ENCODE measurements at places on chromosomes 7 and 10.
A peak's percentile ranks its signal among the peaks of the same experiment; 100 is the strongest.

DNA sequence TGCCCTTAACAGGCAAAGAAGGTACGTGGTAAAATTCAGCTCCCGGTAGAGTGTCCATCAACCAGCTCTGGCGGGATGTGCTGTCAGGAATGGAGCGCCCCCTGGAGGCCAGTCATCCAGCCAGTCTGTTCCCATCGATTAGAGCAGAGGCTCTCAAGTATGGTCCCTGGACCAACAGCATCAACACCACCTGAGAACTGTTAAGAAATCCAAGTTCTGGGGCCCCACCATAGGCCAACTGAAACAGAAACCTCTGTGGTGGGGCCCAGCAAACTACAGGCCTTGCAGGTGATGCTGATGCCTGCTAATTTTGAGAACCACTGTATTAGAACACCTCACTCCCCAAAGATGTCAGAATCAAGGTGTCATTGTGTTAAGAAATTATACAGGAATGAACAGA lies 109.2 kb downstream of the DPY19L1 start:
- DNase-seq = peak; percentile 67

GRCh38 chr10:89468191-89468965 lies 54.0 kb downstream of the IFIT5 start:
- no peak for DNase-seq

DNA sequence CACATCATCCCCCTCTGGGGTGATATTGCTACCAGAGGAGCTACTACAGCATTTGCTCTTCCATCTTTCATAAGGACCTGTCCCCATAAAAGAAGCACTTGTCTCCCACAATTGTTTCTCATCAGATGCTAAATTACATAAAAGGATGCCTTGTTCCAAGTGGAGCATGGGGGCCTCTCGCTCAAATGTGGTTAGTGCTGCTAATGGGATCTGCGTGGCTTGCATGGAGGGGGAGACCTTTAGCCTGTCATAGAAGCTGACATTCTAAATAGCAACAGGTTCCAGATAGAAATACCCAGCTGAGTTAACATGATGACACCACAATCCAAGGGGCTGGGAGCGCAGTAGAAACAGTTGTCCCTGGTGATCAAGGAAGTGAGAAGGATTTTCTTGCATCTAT lies 257.9 kb downstream of the SFMBT2 start:
- no peak for DNase-seq

- DNase-seq = peak; percentile 18
Measured at GRCh38 chr7:26199301-26200037, 1.1 kb downstream of the HNRNPA2B1 start.

DNA sequence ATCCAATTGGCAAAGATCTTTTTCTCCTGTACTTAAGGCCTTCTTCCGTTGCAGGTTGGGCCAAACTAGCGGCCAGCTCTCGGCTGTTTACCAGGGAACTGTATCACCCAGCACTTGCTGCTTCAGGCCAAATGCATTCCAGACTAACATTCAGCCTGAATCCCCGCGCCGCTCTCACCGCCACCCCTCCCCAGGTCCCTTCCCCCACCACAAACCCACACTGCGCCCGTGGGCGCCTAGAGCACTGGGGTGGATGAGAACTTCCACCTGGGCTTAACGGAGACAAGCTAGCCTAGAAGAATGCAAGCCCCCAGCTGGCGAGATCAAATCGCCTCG lies 676 bp downstream of the TCAF1 start:
- peak; percentile 30 for DNase-seq

DNA sequence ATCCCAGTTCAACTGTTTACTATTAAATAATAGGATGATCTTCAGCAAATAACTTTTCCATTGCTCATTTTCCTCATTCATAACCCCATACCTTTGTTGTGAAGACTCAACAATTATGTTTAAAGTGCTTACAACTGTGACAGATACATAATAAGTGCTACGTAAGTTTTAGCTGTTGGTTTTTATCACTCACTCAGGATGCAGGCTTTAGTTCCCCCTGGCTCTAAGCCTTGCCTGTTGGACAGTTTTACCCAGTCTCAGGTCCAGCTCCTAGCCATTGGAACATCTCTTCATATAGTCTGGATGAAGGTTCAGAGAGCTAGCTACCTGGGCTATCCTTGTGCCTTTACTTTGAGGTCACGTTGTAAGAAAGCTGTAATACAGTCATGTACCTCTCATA lies 353.2 kb downstream of the CRPPA start:
- DNase-seq = no peak

GRCh38 chr7:101950450-101951119 lies 133.2 kb downstream of the CUX1 start:
- no peak for DNase-seq

DNA sequence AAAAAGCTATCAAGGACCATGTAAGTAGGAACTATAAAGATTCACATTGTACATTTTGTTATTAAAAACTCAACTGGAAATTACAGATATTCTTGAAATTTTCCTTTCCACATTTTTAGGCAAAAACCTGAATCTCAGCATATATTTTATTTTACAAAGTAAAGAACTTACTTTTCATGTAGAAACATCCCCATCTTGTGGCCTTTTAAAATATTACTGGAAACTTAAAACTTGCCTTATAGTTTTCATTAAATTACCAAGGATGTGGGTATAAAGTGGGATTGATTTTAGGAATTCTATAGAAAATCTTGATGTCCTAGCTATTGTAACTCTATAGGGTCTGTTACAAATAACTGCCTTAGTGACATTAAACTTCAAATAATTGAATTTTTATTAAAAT lies 10.6 kb downstream of the DBF4 start:
- DNase-seq = no peak

GRCh38 chr10:90319188-90319914 lies 538.5 kb downstream of the HTR7 start:
- DNase-seq = no peak

- no peak for DNase-seq
Measured at GRCh38 chr7:94444813-94445212, 50.1 kb downstream of the COL1A2 start.

DNA sequence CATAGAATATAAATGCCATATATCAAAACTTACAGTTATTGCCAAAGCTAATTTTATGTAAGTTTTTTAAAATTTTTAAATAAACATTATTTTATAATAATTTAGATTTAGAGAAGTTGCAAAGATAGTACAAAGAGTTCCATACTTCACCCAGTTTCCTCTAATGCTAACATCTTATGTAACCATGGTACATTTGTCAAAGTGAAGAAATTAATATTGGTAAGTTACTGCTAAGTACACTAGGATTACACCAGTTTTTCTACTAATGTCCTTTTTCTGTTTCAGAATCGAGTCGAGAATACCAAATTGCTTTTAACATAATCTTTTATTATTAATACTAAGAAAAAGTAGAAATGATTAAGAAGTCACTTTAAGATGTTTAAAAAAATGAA lies 29.2 kb downstream of the CSGALNACT2 start:
- no peak for DNase-seq

- DNase-seq = no peak
Measured at GRCh38 chr10:61608255-61609033, 54.3 kb upstream of the CABCOCO1 start.

- DNase-seq = no peak
Measured at GRCh38 chr7:129975309-129975708, 22.5 kb upstream of the UBE2H start.

DNA sequence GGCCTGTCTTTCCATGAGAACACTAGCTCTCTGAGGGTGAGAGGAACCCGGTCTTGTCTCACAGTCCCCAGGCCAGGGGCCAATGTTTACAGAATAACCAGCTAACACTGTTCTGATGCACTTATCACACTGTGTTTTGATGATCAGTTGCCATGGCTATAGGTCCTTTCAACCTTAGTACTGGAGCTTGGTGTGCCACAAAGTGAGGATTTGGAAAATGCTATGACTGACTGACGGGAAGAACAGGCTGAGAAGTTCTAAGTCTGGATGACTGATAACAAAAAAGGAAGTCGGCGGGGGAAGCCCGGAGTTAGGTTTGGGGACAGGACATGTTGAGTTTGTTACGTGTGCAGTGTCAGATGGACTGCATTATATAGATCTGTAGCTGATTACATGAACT lies 141.8 kb downstream of the CTTNBP2 start:
- DNase-seq = no peak

DNA sequence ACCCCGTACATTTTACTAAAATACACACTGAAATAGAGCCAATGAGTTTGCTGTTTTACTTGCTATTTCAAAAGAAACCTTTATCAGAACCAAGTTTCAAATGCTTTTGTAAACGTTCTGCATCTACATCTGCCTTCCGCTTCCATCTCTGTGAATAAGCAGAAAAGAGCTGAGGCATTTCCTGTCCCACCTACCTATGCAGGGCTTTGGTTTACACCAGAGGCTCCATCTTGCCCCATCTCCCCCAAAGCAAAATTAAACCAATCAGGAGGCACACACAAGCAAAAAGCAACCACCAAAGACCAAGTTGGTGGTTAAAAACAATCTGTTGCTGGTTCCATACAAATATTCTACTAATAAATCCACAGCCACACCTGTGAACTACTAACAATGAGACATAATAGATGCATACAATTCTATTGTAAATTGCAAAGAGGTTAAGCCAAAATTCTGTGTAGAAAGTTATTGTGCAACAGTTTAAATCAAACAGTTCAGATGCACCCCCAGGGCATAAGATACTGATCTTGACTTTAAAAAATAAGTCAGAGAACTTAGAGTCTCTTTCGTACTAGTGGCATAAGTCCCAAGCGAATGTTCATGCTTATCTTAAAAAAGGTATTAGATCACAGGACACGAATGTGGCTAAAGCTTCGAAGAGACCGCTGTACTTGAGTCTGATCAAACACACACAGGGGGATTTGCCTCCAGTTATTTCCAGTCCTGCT lies 83.9 kb downstream of the FGFR2 start:
- no peak for DNase-seq

- peak; percentile 32 for DNase-seq
Measured at GRCh38 chr7:74174606-74175082, 488 bp downstream of the EIF4H start.
